Endodermal cell (in vitro differentiated cells): ENCODE measurements at places on chromosomes 5 and 9.

GRCh38 chr9:92671323-92671722 is 1.4 kb upstream of the IPPK start:
- peak; percentile 68 for DNase-seq

- no peak for DNase-seq
These were observed 20.6 kb downstream of the SHB start for GRCh38 chr9:38048316-38048969.

DNA sequence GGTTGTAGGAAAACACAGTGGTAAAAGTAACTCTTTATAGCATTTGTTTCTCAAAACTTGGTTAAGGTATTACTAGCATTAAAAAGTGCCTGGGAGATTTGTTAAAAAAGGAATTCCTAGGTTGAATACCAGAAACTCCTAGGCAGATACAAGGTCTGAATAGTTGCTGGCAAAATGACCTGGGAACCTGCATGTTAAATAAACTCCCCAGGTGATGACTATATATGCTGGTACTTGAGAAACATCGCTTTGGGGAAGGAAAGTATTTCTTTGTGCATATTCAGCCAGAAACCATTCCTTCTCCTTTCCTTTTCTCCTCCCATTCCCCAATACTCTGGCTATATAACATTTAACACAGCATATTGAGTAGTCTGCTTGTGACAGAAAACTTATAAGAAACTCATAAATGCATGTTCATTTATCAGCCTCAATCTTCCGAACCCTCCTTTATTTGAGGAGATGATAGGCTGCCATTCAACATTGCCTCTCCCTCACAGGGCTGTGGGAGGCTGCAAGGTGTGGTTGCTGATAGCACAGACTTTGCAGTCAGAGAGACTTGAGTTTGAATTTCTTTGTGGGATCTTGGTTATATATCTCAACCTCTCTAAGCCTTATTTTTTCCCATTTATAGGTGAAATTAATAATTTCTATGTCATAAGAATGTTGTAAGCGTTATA is 28.7 kb downstream of the PCSK1 start:
- no peak for DNase-seq

GRCh38 chr9:8589476-8589875 is 789.9 kb upstream of the DMAC1 start:
- peak; percentile 53 for DNase-seq

DNA sequence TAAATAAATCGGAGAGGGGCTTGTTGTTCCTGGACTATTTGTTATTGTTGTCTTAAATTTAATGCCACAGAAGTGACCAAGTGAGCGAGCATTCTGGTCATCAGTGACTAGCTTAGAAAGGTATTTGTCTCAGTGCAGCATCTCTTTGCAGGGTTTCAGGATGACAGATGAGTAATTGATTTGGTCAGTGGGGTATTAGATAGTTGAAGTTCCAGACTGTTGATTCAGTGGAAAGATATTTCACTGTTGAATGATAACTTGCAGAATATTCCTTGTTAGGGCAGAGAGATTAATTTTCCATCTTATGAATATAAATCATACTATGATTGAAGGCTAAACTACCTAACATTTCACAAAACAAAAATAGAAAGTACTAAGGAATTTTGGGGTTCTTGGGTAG is 122.4 kb downstream of the TRIO start:
- DNase-seq = no peak

DNA sequence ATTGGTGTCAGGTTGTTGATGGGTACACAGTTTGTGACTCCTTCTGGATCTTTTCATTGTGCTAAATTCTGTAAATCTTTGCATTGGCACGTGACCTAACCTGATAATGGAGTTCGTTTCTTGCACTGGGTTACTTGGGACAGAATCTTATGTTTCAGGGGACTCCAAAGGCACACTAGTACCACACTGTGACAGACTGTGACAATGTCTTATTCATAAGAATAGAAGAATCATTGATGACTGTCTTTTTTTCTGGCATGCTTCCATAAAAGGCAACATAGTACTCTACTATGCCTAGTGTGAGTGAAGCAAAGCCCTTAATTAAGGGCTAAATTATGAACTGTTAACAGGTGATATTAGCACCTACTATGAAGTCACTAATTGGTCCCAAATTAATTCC is 35.4 kb upstream of the RICTOR start:
- DNase-seq = no peak

DNA sequence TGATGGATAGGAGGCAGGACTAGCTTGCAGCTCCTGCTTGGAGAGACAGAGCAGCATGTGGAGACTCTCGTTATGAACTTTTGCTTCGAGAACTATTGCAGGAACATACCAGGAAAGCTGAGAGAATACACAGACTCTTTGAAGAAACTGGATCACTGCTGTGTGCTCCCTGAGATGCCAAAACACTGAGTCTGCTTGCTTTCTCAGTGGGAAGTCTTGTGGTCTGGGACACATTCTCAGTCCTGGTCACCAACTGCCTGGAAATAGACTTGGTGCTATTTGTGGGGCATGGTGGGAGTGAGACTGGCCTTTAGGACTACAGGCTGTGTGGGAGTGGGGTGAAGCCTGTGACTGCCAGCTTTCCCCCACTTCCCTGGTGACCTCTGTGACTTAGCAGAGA is 252.6 kb downstream of the MED10 start:
- DNase-seq = no peak

DNA sequence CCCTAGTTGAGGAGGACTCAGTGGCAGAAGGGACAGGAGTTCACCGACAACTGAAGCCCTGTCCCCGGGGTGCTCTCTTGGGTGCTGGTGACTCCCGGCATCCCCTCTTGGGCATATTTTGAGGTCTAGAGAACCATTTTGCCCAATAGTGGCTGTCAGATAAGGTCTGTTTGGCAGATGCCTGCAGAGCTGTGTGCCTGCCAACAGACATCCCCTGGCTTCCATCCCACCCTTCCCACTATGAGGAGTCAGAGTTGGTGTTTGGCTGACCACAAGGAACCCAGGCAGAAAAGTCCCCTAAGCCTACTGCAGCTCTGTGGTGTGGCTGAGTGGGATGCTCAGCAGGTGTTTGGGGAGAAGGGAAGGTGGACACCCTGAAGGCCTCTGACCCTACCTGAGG is 207.0 kb downstream of the AUH start:
- DNase-seq = no peak

- peak; percentile 80 for DNase-seq
These were observed 383.2 kb upstream of the SGCD start for GRCh38 chr5:155943516-155944407.

- no peak for DNase-seq
These were observed 180.1 kb downstream of the MACROH2A1 start for GRCh38 chr5:135218790-135219568.
